ENCODE measurements at places on chromosomes 2 and 18.

- DNase-seq = no peak
Measured at GRCh38 chr18:4541588-4541987, 86.5 kb upstream of the DLGAP1 start.

GRCh38 chr2:177396703-177397460 lies 4.3 kb downstream of the AGPS start:
- no peak for DNase-seq

- DNase-seq = no peak
Measured at GRCh38 chr2:27073782-27074181, 2.3 kb upstream of the OST4 start.

- no peak for DNase-seq
Measured at GRCh38 chr2:21966139-21966538, 842.4 kb downstream of the TDRD15 start.

DNA sequence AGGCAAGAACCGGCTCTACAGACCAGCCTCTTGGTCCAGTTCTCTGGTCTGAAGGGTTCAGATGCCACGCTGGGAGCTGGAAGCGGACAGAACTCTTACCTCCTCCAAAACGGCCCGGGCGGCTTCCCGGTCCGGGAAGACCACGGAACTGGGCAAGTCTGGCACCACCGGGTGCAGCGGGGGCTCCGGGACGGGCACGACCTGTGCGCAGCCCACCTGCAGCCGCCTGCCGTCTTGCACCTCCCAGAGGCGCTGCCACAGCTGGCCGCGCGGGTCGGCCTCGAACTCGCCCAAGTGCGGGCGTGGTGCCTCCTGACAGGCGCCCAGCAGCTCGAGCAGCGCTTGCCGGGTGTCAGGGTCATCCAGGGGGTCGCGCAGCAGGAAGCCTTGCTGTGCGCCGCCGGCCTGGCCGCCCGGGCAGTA lies 773 bp downstream of the CMPK2 start:
- DNase-seq = no peak

DNA sequence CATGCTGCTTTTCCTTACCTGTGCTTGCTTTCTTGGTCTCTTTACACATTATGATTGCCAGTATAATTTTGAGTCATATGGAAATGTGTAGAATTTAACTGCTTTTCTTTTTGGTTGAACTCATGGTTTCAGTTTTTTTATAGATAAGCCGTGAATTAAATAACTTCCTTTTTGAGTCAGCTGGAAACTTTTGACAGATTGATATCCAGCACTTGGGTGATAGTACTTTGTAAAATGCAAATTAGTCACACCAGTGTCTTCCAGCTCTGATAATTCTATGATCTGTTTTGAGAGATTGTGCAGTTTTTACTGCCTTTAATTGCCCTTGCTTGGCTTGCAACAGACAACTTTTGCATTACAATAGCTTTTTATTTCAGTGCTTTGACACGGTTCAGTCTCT lies 86.4 kb downstream of the NCOA1 start:
- DNase-seq = no peak

GRCh38 chr2:133541376-133541775 lies 26.9 kb downstream of the NCKAP5 start:
- DNase-seq = no peak
